ENCODE measurements at places on chromosomes 5 and 9.

DNA sequence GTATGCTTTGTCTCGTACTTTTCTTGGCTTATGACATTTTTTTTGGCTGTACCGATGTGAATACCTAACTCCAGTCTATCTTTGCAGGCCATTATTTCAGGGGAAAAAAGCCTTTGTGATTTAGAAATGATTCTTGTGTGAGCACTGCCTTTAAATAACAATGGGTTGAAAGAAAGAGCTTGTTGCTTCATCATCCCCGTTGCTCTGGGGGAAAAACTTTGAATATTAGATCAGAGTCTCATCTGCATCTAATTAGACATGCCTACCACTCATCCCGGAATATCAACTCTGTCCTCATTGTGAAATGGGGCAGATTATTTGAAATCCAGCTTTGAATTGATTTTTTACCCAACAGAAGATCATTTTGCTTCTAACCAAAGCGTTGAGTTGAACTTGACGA is 13.5 kb downstream of the CXCL14 start:
- no peak for DNase-seq

DNA sequence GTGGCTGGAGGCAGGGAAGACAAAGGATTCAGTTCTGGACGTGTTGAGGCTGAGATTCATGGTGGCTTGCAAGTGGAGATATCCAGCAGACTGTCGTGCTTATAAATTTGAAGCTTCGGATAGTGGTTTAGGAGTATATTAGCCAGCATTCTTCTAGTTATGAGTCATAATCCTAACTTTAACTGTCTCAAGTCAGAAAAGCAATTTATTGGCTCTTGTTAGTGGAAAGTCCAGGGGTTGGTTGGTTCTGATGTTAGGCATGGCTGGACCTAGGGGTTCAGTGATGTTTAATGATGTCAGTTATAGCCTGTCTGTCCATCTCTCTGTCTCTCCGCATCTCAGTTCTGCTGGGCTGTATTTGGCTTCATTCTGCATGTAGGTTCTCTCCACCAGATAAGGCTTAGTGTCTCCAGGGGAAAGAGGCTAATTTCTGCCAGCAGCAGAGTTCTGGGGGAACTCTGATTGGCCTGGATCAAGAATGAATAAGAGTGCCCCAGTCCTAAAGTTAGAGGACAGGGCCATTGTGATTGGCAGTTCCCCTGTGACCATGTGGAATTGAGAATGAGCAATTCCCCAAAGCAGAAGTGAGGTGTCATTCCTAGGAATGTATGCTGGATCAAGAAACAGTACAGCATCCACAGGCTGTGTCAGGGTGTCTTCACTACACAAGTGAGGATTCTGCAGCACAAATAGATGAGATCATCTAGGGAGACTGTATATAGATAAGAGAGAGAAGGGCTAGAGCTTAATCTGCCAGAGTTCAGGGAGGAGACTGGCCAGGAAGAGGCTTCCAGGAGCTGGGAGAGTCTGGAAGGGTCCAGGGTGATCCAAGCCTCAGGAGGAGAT is 72.9 kb upstream of the SHB start:
- no peak for DNase-seq

GRCh38 chr9:32322622-32323021 is 61.8 kb upstream of the ACO1 start:
- DNase-seq, result no peak

- DNase-seq, result no peak
Measured at GRCh38 chr9:115593587-115594091, 475.7 kb upstream of the TNC start.

Measured in MV-4-11 (cell line).